ENCODE measurements at places on chromosomes 5 and 9.

DNA sequence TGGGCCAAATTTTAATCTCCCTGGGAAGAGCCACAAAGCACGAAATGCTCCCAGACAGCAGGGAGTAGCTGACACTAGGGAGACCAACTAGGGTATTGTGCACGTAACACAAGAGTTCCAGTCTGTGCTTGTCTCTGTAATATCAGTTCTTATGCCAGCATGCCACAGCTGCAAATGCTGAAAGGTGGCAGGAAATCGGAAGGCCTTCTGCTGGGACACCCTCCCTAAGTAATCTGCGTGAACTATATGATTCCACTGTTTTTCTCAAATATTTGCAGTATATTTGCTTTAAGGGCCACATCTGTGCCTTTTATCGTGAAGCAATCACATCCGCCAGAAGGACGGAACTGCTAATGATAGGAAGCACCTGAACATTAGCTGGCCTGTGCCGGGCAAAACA, 12.6 kb downstream of the VLDLR start:
- no peak for DNase-seq

- no peak for DNase-seq
Observed at GRCh38 chr5:179241175-179241574, 104.1 kb downstream of the ADAMTS2 start.

DNA sequence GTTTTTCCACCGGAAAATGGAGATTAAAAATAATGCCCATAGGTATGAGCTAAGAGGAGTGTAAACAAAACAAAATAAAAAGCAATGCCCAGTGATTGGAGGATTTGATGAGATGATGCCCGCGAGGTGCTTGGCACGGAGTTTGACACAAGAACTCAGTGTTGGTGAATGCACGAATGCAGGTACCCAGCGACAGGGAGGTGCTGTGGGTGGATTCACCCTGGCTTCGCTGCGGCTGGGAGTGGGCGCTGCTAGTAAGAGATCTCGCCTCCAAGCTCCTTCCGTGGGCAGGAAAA, 526 bp upstream of the STXBP1 start:
- peak; percentile 51 for DNase-seq

GRCh38 chr9:126852086-126852688, 8.3 kb upstream of the ZBTB34 start:
- no peak for DNase-seq

DNA sequence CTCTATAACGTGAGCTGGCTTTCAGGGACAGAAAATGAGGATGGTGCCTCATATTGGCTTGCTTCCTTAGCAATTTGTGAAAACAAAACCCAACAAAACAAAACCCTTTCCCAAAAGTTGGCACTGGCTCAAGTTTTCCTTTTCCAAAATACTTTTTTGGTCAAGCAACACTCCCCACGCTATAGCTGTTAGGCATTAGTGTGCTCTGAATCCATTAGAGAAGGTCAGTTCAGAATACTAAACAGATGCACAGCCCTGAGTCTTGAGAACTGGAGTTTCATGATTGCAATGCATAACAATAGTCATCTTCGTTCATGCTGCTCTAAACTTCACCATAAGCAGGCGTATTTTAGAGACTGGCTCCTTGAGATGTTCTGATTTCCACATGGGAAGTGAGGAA, 172.0 kb upstream of the KLF9 start:
- no peak for DNase-seq

DNA sequence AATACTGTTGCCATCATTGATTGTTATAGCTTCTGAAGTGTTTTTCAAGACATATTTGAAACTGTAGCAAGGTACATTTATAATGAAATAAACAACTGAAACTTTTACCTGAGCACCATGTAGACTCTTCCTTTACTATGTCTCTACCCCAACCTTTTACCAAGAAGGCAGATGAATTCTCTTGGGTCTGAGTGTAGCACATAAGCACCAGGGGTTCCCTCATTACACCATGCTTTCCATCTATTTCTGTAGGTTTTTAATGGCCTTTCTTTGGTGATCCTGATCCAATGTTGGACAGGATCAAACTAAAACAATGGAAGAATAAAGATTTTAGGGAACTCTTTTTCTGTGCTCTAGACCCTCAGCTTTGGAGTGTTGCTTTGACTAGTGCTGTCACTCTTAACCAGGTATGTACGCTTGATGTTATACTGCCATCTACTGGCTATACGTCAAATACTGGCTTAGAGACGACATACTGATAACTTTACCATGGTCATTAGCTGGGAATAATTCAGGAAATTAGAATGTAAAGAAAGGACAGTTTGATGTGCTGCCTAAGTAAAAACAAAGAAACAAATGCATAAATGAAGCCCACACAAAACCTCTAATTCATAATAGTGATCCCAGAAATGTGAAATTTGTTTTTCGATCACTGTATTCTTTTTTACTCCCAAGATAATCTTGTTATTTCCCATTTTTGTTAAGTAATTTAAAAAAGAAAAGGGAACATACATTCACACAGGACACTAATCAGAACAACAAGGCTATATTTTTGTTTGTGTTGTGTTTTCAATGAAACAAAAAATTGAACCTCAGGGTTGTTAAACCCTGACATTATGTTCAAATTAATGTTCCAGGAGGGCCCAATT, 30.7 kb downstream of the IFNW1 start:
- DNase-seq, result peak; percentile 58

DNA sequence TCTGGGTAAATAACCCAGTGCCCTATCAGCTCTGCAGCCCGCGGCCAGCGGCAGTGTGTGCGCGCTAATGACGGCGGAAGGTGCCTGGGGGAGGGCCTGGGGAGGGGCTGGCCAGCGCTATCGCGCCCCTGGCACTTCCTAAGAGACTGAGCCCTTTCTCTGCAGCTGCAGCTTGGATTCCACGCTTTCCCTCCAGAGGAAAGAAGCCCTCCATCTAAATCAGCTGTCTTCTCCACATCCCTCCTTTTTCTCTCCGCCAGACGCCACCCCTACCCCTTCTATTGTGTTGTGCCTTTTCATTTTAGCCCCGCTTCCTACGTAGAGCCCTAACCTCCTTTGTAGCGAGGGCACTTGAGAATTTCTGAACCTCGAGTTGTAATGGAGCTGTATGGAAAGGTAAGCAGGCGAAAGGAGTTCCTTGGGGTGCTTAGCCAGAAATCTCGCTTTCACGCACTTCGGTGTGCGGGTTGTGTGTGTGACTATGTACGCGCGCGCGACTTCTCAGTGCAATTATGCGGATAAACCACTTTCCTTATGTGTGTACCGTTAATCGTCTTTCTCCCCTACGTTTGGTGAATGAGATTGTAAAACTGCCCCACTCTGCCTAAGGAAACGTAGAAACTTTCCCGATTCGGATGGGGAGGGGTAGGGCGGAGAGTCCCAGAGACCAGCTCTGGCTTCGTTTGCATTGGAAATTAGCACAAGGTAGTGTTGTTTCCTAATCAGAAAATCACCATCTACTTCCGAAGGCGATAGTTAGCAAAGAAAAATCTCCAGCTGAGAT, 664 bp upstream of the RAB3C start:
- peak; percentile 54 for DNase-seq

DNA sequence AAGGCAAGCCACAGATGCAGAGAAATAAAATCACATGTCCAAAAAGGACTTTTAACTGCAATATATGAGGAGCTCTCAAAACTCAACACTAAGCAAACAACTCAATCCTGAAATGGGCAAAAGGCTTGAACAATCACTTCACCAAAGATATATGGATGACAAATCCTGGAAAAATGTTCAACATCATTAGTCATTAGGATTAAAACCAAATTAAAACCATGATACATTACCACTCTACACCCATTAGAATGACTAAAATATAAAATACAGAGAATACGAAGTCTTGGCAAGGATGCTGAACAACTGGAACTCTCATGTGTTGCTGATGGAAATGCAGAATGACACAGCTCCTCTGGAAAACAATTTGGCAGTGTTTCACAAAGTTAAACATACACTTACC, 277.4 kb downstream of the TLE1 start:
- DNase-seq, result no peak

DNA sequence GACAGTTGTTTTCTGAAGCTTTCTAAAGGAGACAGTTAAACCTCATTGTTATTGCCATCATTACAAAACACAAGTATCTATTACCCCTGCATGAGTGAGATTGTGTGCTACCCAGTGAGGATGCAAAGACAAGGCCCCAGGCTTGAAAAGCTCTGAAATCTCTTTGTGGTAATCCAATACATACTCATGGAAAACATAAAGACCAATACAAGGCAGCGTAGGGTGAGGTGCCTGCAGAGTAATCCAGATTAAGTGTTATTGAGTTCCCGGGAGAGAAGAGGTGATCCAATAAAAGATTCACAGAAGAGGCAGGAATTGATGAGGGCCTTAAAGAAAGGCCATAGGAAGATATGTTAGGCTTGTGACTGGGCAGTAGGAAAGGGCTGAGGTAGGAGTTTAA, 150.1 kb downstream of the MEF2C start:
- no peak for DNase-seq

GRCh38 chr9:108478431-108479332, 377.1 kb downstream of the ACTL7B start:
- DNase-seq, result no peak

DNA sequence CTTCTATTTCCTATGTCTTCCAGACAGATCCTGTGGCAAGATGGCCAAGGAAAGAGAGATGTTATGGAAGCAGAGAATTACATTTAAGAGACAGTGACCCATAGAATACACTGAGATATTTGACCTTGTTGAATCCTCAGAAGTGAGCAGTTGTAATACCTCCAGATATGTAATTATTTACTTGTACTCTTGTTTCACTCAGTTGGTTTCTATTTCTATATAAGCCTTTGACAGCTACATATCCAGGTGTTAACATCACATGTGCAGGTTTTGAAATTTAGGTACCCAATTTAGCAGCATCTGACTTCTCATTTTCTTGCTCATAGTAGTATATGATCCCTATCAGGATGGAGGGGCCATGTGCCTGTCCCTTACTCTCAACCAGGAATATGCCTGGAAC, 269.5 kb downstream of the CD180 start:
- DNase-seq, result no peak

DNA sequence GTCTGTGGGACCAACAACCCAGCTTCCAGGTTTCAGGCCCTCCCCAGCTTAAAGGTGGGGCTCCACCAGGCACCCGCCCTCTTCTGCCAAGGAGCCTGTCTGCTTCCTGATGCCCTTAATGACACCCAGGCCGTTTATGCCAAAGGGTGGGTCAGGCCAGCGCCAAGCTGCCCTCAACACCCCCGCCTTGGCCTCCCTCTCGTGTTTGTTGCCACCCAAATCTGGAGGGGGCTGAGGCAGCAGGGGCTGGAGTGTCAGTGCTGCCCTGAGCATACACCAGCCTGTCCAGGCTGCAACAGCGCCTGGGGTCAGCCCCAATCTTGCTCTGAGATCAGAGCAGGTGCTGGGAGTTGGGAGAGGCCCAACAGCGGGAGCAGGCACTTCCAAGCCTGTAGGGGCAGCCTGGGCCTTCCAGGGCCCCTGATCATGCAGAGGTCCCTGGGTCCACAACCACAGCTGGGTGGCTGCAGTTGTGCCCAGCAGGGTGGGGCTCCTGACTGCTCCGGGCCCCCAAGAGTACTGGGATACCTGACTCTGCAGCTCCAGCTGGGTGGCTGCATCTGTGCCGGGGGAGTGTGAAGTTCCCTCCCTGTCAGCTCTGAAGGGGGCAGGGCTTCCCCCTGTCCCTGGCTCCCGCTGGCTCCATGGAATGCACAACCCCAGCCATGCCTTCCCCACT, 34.5 kb upstream of the TYRP1 start:
- no peak for DNase-seq

GRCh38 chr5:52013523-52013922, 630.3 kb downstream of the ISL1 start:
- peak; percentile 100 for DNase-seq

GRCh38 chr5:66859526-66859925, 263.3 kb downstream of the MAST4 start:
- DNase-seq, result no peak

GRCh38 chr5:139474890-139475791, 4.3 kb downstream of the SMIM33 start:
- no peak for DNase-seq

DNA sequence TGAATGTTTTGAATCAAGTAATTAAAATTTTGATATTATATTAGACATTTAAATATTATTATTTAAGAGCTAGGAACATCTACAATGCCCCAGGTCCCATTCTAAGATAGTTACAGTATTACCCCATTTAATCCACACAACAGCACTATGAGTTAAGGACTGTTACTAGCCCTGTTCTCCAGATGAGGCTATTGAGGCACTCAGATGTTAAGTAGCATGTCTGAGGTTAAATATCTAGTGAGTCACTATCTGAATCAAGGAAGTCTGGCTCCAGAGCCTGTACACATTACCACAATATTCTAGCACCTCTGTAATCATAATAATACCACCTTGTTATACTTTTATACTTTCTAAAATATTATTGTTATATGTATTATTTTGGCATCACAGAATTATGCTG, 304.6 kb downstream of the PDE4D start:
- DNase-seq, result no peak

- no peak for DNase-seq
Observed at GRCh38 chr9:653421-653820, 188.1 kb upstream of the DMRT1 start.

DNA sequence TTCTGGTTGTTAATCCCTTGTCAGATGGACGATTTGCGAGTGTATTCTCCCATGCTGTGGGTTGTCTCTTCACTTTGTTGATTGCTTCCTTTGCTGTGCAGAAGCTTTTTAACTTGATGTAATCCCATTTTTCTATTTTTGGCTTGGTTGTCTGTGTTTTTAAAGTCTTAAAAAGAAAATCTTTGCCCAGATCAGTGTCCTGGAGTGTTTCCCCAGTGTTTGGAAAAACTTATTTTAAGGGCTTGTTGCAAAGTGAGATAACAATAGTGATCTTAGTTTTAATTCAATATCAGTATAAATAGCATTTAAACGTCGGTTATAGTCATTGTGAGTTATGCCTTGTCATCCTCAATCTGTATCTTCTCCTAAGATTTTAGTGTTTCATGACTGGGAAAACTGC, 329.5 kb downstream of the CCDC171 start:
- DNase-seq, result no peak

DNA sequence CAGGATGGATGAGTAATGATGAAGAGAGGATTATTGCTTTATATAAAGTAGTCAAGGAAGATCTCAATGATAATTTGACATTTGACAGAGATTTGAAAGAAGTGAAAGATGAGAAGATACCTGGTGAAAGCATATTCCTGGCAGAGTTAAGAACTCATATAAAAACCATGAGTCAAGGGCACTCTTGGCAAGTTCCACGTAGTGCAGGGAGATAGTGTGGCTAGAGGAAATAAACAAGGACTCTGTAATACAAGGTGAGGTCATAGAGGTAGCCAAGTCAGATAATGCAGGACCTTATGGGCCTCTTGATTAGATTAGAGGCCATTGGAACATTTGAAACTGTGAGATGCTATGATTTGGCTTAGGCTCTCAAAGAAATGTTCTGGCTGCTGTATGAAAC, 72.3 kb downstream of the HCN1 start:
- no peak for DNase-seq

DNA sequence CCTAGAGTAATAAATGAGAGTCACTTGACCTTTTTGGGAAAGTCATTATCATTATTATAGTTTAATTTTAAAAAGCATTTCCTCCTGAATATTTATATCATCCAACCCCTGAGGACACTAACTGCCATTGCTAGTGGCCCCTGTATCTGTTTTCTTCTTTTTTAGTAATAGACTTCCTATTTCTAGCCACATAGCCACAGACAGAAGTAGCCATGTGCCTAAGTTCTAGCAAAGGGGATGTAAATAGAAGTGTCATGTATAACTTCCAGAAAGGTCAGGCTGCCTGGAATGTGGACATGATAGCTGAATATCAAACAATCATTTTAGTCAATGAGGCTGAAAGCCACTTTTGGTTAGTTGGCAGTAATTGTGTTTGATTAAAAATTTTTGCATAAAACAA, 37.5 kb upstream of the IQGAP2 start:
- no peak for DNase-seq

GRCh38 chr9:117927354-117927753, 223.2 kb downstream of the TLR4 start:
- peak; percentile 12 for DNase-seq

All from NCI-H1105 treated with DMSO at 0.1 percent for 48 hours (cell line).